ENCODE measurements at places on chromosomes 1 and 21.

- DNase-seq = no peak
Measured at GRCh38 chr1:21468599-21468998, 28.7 kb downstream of the NBPF3 start.

- DNase-seq = no peak
Measured at GRCh38 chr21:29342363-29342957, 43.7 kb downstream of the BACH1 start.

- DNase-seq = no peak
Measured at GRCh38 chr1:36307601-36308330, 1.6 kb downstream of the SH3D21 start.

- DNase-seq = no peak
Measured at GRCh38 chr21:45130324-45130774, 56.0 kb downstream of the ADARB1 start.

- no peak for DNase-seq
Measured at GRCh38 chr1:14440166-14440565, 158.3 kb upstream of the KAZN start.

- no peak for DNase-seq
Measured at GRCh38 chr1:94922761-94923331, 4.1 kb downstream of the CNN3 start.

DNA sequence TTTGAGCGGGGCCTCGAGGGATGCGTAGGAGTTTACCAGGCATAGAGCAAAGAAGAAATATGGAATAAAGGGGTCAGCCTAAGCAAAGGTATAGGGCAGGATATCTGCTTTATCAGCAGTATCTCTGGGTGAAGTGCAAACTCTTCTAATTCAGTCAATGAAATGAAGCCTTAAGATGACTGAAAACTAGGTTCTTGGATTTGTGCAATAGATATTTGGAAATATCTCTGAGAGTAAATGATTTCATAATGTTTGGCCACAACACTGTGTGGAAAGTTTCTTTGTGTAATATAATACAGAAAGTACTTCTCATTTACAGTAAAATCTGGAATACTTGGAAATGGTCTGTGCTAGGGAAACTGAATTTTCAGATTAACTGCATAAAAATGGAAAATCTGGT lies 26.1 kb downstream of the KCNJ15 start:
- DNase-seq = no peak

DNA sequence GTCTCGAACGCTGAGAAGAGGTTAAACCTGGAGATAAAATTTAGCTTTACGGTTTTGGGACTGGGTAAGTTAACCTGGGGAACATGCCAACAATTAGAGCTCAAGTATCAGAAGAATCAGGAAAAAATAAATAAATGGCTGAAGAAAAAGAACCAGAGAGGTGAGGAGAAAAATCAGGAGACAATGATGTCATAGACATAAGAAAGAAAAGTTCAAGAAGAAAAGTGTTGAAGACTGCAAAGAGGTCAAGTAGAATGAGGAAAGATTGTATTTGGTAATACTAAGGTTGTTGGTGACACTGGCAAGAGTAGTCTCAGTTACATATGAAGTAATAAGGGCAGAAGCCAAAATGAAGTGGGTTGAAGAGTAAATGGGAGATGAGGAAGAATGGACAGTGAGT lies 26.0 kb downstream of the CDKN2C start:
- no peak for DNase-seq

- no peak for DNase-seq
Measured at GRCh38 chr21:19013916-19014315, 610.3 kb upstream of the TMPRSS15 start.

GRCh38 chr1:176950736-176951324 lies 213.7 kb downstream of the ASTN1 start:
- DNase-seq = no peak

DNA sequence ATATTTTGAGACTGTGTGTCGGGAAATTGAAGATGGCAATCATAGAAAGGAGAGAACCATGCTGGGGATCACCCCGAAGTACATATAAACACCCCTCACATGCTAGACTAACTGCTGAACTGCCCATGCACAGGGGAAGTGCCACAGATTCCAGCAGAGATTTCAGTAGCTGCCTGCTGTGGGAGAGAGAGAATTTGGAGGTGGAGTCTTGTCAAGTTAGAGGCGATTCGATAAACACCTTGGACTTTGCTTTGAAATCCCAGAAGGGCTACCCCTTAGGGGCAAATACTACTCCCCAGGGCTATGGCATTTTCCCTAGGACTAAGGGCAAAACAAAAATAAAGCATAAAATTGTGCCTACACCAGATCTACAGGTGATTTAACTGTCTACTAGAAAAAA lies 103.3 kb downstream of the PEX14 start:
- DNase-seq = no peak

DNA sequence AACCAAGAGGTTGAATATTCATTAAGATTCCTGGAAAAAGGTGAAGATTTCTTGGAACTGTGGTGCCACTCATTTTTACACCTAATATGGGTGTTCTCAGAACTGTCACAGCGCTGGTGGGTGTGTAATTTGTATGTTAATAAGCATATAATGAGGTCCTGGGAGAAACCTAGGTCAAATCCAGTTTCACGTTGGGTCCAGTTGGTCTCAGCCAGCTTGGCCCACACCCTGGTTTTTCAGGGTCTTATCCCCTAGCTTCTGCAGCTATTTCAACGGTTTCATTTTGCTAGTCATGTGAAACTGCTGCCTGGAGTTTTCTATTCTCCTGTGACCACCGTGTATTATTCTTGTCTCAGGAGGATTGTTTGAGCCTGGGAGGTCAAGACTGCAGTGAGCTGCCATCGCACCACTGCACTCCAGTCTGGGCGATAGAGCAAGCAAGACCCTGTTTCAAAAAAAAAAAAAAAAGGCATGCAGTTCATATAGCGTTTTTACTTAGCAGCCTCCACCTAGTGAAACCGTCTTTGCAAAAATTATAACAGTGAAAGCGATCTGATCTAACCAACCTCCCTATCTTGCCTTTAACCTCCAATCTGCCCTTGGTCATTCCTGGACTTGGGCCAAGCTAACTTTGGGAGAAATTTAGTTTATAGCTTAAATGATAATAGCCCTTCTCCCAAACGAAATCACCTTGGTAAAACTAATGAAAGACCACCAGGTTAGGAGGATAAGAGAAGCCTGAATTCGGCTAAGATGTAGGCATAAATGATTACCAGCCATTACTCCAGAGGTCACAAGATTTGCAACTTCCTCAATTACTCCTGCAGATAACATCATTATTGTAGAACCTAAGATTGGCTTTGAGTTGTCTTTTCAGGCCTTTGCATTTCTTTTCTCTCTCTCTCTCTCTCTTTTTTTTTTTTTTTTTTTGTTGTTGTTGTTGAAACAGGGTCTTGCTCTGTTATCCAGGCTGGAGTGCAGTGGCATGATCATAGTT lies 44.0 kb downstream of the PTAFR start:
- DNase-seq = no peak

GRCh38 chr1:215137985-215138384 lies 55.4 kb downstream of the KCNK2 start:
- DNase-seq = no peak

- no peak for DNase-seq
Measured at GRCh38 chr1:53554592-53555305, 95.5 kb downstream of the DMRTB1 start.

GRCh38 chr1:33784876-33785275 lies 79.0 kb upstream of the HMGB4 start:
- no peak for DNase-seq

DNA sequence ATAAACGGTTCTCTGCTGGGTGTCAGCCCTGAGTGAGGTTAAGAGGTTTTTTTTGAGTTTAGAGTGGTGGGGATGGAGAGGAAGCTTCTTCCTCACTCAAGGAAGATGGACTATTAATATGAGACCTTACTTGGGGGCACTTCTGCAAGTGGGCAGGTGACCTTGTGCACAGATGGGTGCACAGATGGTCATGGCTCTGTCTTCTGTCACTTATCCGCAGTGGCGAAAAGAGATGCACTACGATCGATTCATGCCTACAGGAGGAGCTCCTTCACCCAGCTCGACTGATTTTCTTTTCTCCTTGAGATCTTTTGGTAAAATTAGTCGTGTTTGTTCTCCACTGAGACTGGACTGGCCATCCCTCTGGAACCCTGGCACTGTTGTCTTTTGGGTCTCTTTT lies 22.9 kb upstream of the CYYR1 start:
- DNase-seq = no peak

GRCh38 chr1:184425449-184426277 lies 38.8 kb downstream of the C1orf21 start:
- DNase-seq = no peak

- DNase-seq = no peak
Measured at GRCh38 chr1:244960904-244961303, 96.6 kb upstream of the HNRNPU start.

GRCh38 chr21:14722841-14723483 lies 176.8 kb upstream of the SAMSN1 start:
- DNase-seq = no peak

- no peak for DNase-seq
Measured at GRCh38 chr1:153348511-153349362, at the start of gene PGLYRP4. TSS of gene PGLYRP4 (minus strand) at chr1:153348841. CDS start at chr1:153347932, 909 bp downstream.

DNA sequence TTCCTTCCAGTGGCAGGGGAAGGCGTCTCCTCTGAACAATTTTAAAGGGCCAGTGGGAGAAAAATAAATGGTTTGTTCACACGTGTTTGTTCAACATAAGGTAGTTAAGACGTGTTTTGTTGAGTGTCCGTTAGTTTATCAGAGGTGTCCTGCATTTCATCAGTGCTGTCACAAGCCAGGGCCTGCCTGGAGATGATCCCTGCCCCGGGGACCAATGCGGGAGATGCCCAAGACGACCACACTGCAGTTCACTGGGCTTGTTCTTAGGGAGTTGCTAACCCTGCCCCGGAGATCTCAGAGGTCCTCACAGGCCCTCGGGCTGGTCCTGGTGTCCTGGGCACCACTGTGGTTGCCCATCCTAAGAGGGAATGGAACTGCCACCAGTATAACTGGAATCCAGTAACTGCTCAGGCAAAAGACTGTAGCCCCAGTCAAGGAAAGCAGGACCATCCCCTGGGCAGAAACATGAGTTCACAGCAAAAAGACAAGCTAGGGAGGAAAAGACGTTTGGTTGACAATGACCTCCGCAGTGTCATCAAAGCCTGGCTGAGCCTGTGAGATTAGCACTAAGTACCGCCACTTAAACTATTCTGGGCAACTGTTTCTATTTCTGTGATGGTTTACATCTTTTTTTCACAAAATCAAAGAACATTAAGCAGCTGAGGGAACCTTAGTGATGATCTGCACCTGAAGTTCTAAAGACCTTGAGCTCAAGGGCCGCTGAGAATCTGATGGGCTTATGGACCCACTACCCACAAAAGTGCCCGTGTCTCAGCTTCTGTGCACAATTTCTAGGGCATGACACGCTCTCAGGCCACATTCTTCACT lies 44.9 kb upstream of the LIN9 start:
- no peak for DNase-seq

DNA sequence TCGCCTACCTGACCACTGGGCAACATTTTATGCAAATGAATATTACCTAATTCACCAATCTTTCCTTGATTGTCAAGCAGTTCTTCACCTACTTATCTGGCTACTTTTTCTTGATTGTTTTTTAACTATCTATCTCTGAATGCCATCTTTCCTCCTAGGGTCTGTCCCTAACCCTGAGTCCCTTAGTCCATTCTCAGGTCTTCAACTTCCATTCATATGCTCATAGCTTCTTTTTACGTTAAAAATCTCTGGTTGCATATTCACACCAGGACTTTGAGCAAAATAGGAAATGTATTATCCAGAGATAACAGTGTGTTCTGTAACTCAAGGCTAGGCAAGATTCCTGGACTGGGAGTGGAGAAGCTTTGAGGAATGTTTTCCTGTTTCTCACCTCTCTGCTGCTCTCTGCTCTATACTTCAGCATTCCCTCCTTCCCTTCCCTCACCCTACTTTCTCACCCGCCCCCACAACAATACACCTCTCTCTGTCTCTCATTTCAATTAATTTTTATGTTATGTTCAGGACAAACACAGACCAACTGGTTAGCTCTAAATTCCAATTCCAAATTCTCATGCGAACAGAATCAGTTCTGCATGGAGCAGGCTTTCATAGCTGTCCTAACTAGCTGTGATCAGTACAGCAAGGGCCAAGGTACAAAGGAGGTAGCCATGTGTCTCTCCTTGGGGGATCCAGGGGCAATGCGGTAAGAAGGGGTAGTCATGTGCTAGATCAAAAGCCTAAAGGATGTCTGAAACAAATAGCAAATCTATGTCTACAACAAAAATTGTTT lies 278.4 kb downstream of the USH2A start:
- no peak for DNase-seq

DNA sequence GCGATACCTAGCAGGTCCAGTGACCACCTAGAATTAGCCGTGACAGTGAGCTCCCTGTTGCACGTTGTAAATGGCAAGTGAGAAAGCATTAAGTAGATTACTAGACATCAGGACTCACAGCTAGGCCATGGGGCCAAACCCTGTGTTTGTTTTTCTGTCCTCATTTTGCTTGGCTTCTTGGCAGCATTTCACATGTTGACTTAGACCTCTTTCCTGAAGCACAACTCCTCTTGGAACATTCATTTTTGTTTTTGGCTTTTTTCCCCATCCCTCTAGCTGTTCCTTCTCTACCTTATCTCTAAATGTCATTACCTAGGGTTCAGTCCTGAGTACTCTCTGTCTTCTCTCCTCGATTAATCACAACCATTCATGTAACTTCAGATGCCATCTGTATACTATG lies 16.9 kb upstream of the PTPN14 start:
- DNase-seq = no peak

GRCh38 chr1:201708085-201708512 lies 120.9 kb upstream of the IPO9 start:
- no peak for DNase-seq

DNA sequence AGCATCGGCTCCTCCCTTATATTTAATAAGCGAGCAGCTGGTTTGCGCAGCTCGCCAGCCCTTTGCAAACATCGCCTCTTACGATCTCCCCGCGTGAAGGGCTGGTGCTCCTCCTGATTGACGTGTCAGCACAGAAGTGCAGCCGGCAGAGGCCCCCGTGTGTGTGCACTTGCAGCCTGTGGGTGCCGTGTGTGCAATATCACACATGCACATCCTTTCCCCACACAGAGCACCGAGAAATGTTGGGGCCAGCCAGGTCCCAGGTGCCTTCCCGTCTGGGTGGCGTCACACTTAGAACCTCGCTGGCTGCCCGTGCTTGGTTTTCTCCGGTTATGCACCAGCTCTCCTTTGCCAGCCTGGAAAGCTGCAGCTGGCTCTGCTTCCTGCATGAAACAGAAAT lies 126.6 kb upstream of the AJAP1 start:
- DNase-seq = no peak

DNA sequence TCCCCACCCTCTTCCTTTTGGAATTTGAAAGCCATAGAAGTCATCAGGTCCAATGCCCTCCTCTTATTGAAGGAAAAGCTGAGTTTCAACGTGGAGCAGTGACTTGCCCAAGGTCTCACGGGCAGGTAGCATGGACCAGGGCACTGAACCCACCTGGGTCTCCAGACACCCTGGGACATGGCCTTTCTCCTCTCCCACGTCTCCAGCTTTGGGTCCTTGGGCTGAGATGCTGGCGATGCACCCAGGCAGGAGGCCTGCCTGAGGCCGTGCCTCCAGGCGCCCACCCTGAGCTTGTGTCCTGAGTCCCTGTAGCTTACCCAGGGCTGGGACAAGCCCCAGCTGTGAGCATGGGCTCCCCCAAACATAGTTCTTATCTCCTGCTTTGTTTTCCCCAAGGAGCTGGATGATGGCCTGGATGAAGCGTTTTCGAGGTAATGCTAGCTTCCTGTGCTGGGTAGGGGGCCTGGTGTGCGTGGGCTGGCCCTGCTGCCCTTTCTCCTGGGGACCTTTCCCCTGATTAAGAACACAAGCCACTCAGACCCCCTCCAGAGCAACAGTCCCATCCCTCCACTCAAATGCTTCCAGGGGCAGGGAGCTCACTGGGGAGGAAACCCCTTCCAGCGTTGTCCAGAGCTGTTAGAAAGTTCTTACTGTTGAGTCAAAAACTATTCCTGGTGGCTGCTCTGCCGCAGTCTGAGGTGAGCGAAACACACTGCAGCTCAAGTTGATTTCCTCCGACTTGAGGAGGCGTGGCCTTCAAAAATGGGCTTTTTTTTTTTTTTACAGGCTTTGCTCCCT lies 21.6 kb downstream of the LDLRAP1 start:
- DNase-seq = no peak

All from right renal pelvis (tissue), 4 donors.